GOT3 (cell line): ENCODE measurements at places on chromosomes 5 and 9.

- DNase-seq = no peak
Observed at GRCh38 chr5:74673011-74673790, 11.8 kb upstream of the HEXB start.

GRCh38 chr9:79369676-79370075 lies 202.1 kb upstream of the TLE4 start:
- no peak for DNase-seq

GRCh38 chr9:124286292-124286931 lies 28.7 kb downstream of the NEK6 start:
- DNase-seq = no peak

GRCh38 chr5:131953969-131954368 lies 8.5 kb upstream of the MEIKIN start:
- no peak for DNase-seq

- DNase-seq = no peak
Observed at GRCh38 chr5:29321591-29321990, 1871.9 kb upstream of the CDH6 start.
